ENCODE measurements at places on chromosomes 4 and X.

DNA sequence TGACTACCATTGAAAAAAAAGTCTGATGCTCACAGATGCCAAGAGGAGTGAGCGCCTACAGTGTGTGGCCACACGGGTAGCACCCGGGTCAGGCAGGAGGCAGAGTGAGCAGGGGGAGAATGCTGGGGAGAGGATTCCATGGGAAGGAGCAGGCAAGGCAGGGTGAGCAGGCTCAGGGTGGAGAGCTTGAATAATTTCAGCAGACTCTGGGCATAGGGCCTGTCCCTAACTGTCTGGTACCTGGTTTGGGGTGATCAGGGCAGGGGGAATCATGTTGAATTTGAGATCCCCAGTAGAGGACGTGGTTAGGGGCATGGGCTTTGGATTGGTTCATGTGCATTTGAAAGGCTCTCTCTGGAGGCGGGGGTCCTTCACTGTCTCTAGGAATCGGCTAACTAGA lies 51.2 kb upstream of the TLR3 start:
- H3K27me3 ChIP-seq = peaks cover 7% of the 10 kb centered on the region
- no peak overlapping the region for H3K27ac ChIP-seq
- no peaks in the 10 kb centered on the region for H3K4me1 ChIP-seq

DNA sequence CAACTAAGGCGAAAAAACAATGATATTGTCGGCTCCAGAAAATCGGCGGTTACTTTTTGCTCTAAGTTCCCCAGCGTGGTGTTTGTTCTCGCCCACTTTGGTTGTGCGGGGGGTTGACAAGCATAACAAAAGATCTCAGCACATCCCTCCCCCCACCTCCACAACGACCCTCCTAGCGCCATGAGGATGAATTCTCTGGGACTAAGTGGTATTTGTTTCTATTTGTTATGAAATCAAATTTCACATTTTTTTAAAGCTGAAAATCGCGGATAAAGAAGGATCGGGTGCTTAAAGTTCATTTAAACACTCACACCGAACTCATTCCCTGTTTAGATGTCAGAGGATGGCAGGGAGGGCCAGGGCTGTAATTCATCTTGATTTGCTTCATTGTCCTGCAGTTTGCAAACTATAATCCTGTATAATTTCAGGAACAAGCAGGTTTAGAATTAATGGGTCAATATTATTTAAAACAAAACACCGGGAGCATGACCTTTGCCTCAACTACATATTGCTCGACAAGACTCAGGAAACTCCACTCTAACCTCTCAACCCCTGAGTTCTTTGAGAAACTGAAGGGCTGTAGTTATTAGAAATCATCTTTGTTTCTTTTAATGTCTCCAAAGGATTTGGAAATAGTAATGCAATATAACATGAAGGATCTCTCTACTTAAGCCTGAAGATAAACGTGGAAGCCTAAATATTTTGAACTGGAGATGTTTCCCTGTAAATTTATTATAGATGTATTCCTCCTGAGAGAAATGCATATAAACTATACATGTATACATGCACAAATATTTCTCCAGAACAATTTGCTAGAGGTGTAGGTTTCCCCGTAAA lies 6.4 kb downstream of the PITX2 start:
- peak overlapping the region; percentile 67 for H3K27ac ChIP-seq
- H3K4me1 ChIP-seq = peaks cover 4% of the 10 kb centered on the region
- peaks cover 8% of the 10 kb centered on the region for H3K36me3 ChIP-seq
- H3K4me3 ChIP-seq = no peak overlapping the region

DNA sequence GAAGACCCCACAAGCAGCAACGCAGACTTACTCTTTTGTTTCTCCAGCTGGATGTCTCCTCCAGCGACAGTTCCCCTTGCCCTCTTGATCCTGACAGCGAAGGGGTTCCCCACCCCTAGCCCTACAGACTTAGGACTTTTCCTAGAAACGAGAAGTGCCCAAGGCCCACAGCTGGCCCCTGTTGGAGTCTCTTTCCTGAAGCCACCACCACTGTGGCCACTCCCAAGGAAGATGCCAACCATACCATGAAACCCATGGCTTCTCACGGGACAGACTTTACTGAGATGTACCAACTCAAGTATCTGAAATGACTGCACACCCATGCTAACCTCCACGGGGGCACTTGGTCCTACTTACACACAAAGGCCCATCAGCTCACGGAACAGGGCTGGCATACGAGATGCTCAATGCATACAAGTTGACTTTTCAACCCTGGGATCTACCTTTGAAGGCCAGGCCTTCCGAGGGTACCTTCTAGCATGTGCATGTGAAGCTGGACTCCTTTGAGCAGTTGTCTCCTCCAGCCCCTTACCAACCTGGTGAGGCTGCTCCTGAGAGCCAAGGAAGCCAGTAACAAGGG lies 924 bp upstream of the IRAK1 start:
- peaks cover 10% of the 10 kb centered on the region for H3K36me3 ChIP-seq
- no peak for DNase-seq
- no peaks in the 10 kb centered on the region for H3K27me3 ChIP-seq
- H3K4me3 ChIP-seq = peak overlapping the region; percentile 88

DNA sequence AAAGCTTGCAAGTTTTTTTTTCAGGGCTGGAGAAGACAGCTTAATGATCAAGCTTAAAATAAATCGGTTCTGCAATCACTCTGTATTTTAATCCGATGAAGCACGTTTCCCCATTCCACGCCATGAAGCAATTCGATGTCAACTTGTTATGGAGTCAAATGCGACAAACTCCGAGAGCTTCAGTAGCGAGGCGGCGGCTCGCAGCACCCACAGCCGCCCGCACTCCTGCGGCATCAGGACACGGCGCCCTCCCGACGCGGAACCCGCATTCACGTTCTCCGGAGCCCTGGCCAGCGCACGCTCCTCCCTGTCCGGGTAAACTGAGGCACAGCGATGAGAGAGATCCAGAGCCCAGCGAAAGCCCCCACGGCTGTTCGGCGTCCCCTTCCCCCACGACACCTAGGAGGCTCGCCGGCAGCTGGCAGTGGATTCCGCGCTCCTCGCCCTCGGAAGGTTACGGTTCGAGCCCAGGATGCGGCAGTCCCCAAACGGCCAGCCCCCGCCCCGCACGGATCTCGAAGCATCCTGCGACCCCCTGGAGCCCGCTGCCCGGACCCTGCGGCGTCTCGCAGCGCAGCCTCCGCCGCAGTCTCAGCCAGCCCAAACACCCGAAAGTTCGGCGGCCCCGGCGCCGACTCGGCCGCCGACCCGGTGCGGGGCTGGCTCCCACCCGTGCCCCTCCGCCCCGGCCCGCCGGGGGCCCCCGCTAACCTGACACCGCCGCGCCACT lies 507 bp downstream of the MFAP3L start:
- peaks cover 20% of the 10 kb centered on the region for H3K4me1 ChIP-seq
- peaks cover 62% of the 10 kb centered on the region for H3K27me3 ChIP-seq
- H3K27ac ChIP-seq = no peak overlapping the region
- no peaks in the 10 kb centered on the region for H3K36me3 ChIP-seq
- H3K4me3 ChIP-seq = peak overlapping the region; percentile 71

DNA sequence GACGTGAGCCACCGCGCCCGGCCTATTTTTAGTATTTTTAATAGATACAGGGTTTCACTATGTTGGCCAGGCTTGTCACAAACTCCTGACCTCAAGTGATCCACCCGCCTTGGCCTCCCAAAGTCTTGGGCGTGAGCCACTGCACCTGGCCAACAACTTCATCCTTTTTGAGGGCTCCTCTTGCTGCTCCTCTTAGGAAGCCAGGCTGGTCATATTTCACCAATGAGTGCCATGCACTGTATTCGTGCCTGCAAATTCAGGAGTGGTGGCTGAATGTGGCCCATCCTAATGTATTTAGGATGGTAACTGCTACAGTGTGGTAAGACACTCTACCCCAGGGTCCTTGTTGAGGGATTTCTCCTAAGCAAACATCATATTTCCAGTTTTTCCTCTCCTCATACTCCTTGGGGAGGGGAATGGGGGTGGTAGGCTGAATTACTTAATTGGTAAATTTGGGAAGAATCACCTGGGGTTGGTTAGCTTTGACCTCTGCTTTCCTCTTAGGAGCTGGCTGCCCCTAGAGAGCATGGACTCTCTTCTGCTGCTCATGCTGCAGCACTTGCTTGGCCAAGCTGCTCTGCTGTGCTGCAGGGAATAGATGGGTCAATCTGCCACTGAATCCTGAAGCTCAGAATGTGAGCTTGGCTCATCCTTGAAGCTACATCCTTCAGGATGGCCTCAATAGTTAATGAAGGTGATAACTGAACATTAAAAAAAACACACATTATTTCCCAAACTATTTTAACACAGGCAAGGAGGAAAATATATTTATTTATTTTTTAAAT lies 167.4 kb downstream of the HS3ST1 start:
- H3K4me3 ChIP-seq = no peak overlapping the region
- no peaks in the 10 kb centered on the region for H3K36me3 ChIP-seq
- no peak for DNase-seq
- no peaks in the 10 kb centered on the region for H3K4me1 ChIP-seq
- H3K27me3 ChIP-seq = no peaks in the 10 kb centered on the region

- no peak overlapping the region for H3K27ac ChIP-seq
- H3K36me3 ChIP-seq = no peaks in the 10 kb centered on the region
- DNase-seq = no peak
- no peaks in the 10 kb centered on the region for H3K4me1 ChIP-seq
- no peak overlapping the region for H3K4me3 ChIP-seq
These were observed 111.5 kb downstream of the TAB3 start for GRCh38 chrX:30777575-30777974.

DNA sequence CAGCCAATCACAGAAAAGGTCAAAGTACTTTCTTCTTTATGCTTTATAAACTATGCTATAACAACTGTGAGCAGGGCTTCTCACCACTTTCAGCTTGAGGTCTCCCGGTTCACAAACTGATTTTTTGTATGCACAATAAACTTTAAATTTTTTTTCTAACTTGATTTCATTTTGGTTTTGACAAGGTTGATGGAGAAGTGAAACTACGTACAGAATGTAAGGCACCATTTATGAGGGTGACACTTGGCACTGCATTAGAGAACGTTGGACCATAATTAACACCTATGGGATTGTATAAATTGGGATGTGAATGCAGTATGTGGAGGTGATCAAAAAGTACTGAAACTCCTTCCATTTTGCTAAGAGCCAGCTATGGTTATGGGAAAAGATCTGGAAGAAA lies 857.9 kb upstream of the HTR2C start:
- no peaks in the 10 kb centered on the region for H3K27me3 ChIP-seq
- H3K27ac ChIP-seq = no peak overlapping the region
- no peaks in the 10 kb centered on the region for H3K4me1 ChIP-seq
- no peak overlapping the region for H3K4me3 ChIP-seq
- DNase-seq = no peak
- no peaks in the 10 kb centered on the region for H3K36me3 ChIP-seq

DNA sequence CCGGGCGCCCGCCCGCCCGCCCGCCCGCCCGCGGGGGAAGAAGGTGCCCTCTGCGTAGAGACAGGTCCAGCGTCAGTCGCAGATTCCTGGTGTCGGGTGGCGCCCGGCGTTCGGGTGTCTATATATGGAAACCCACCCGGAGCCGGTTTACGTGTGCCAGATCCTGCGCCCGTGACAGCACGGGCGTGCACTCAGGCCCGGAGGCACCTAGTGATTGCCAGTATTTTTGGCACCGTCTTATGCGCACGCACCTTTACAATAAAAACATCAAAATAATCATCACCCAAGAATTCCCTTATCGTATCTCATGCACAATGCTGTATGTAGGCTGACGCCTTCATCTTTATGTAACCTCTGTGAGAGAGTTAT lies 519 bp downstream of the SLC25A4 start:
- peaks cover 12% of the 10 kb centered on the region for H3K4me1 ChIP-seq
- DNase-seq = peak; percentile 42
- no peak overlapping the region for H3K27ac ChIP-seq
- no peaks in the 10 kb centered on the region for H3K36me3 ChIP-seq

GRCh38 chr4:2663275-2663674 lies 92.9 kb downstream of the TNIP2 start:
- no peaks in the 10 kb centered on the region for H3K27me3 ChIP-seq
- DNase-seq = no peak
- H3K36me3 ChIP-seq = peaks cover 56% of the 10 kb centered on the region

DNA sequence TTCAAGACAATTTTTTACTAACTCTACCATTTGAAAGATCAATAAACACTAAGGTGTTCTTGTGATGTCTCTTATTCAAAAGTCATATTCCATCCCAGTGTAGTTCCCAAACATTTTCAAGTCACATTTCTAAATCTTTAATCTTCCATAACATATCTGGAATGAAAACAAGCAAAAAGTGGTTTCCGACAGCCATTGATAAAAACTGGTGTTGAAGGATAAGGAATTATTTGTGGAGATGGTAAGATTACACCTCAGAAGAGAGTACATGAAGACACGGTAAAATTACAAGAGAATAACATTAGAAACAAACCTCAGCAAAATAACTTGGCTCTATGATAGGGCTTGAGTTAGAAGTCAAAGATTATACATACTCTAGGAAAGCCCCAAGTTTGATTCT lies 4.3 kb downstream of the CHIC2 start:
- H3K27ac ChIP-seq = no peak overlapping the region
- H3K27me3 ChIP-seq = no peaks in the 10 kb centered on the region
- no peak overlapping the region for H3K4me3 ChIP-seq
- no peak for DNase-seq
- peaks cover 38% of the 10 kb centered on the region for H3K36me3 ChIP-seq

- peaks cover 7% of the 10 kb centered on the region for H3K27me3 ChIP-seq
- H3K4me1 ChIP-seq = no peaks in the 10 kb centered on the region
- no peaks in the 10 kb centered on the region for H3K36me3 ChIP-seq
- no peak overlapping the region for H3K4me3 ChIP-seq
These were observed 36.6 kb downstream of the ADRA2C start for GRCh38 chr4:3802571-3803474.

DNA sequence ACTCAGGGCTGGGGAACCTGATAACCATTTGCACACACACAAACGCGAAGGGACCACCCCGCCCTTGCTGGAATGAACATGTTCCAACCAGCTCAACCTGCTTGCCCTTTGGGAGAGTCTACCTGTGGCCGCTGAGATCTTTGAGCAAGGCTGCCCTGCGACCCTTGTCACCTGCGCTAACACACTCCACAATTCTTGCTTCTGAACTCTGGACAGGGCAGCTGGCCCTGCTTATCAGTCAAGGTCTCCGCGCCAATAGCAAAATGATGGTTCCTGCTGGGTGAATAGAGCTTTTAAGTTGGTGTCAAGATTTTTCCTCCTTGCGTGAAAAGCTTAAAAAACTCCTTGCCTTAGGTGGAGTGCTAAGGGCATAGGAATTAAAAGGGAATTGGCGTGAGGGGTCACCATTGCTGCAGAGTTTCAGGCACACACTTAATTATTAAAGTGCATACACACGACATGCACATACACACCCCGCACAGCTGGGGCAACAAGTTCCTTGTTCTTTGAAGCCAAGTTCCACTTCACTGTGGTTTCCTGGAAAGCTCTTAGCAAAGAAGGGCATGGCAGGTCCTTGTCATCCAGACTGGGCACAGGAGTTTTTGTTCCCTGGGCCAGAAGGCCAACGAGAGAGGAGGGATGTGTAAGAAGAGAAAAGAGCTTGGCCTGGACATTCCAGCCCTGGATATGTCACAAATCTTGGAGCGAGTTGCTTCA lies 207.7 kb downstream of the STIM2 start:
- no peaks in the 10 kb centered on the region for H3K4me1 ChIP-seq
- H3K27ac ChIP-seq = no peak overlapping the region
- no peak for DNase-seq
- H3K4me3 ChIP-seq = no peak overlapping the region
- H3K27me3 ChIP-seq = no peaks in the 10 kb centered on the region
